H7 (cell line): ENCODE measurements at places on chromosomes 1 and 21. TPM values are rescaled to one million over a fixed set of nuclear protein-coding genes. Genes with fewer than 3 reads are reported as not detected.

CNKSR1 gene
- total RNA-seq = 21.7 and 23.1 TPM in 2 replicates

AMIGO1 gene
- total RNA-seq = 1.1 and 1.9 TPM in 2 replicates

SEC16B gene
- 0.87 and 2.2 TPM in 2 replicates for total RNA-seq

IL19 gene
- not detected in 2 replicates for total RNA-seq

TDRD5 gene
- 0.11 and 0.28 TPM in 2 replicates for total RNA-seq

BTBD19 gene
- total RNA-seq = 0.78 and 1.4 TPM in 2 replicates

KLHDC7A gene
- 11.2 and 17.8 TPM in 2 replicates for total RNA-seq

C1orf167 gene
- total RNA-seq = 0.28 and 1.5 TPM in 2 replicates

PPIH gene
- 75.7 and 81.8 TPM in 2 replicates for total RNA-seq
